ENCODE measurements at places on chromosomes 4 and X.

- DNase-seq = no peak
Observed at GRCh38 chrX:33307911-33308354, 96.6 kb upstream of the DMD start.

GRCh38 chr4:42683393-42683792 is 26.5 kb upstream of the ATP8A1 start:
- DNase-seq = no peak

- DNase-seq = no peak
Observed at GRCh38 chr4:185192059-185192458, 11.7 kb downstream of the CFAP97 start.

DNA sequence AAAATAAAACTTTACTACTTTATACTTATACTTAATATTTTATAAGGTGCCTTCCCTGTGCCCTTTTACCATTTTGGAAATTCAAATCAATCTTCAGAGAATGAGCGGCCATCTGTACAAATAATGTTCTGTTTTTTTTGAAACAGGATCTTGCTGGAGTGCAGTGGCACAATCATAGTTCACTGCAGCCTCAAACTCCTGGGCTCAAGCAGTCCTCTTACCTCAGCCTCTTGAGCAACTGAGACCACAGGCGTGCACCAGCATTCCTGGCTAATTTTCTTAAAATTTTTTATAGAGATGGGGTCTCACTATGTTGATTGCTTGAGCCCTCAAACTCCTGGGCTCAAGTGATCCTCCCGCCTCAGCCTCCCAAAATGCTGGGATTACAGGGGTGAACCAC is 53.5 kb downstream of the FAM114A1 start:
- no peak for DNase-seq

- no peak for DNase-seq
Observed at GRCh38 chrX:26376037-26376708, 160.2 kb downstream of the MAGEB5 start.

- DNase-seq = no peak
Observed at GRCh38 chr4:163613383-163613782, 118.9 kb downstream of the TMA16 start.

GRCh38 chr4:73230865-73231517 is 27.6 kb downstream of the ANKRD17 start:
- no peak for DNase-seq

GRCh38 chrX:13179100-13179499 is 134.7 kb upstream of the FAM9C start:
- no peak for DNase-seq

DNA sequence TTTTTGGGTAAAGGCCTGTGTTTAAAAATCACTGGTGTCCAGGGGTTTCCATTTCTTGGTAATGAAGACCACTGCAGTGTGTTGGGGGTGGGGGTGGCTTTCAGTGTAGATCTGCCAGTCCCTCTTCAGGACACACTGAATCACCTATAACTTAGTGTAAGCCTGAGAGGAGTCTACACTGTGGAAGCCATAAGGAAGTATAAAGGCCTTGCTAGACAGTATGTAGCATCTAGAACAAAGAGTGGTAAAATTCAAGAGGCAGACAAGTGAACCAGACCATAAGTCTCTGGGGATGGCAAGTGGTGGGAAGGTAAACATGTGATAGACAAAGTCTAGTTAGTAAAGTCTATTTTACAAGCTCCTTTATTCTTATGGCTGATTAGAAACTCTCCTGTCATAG is 191.8 kb downstream of the CCNG2 start:
- DNase-seq = no peak

- no peak for DNase-seq
Observed at GRCh38 chr4:56465599-56466295, 1.7 kb upstream of the SRP72 start.

GRCh38 chr4:11743976-11744375 is 315.3 kb upstream of the HS3ST1 start:
- no peak for DNase-seq

DNA sequence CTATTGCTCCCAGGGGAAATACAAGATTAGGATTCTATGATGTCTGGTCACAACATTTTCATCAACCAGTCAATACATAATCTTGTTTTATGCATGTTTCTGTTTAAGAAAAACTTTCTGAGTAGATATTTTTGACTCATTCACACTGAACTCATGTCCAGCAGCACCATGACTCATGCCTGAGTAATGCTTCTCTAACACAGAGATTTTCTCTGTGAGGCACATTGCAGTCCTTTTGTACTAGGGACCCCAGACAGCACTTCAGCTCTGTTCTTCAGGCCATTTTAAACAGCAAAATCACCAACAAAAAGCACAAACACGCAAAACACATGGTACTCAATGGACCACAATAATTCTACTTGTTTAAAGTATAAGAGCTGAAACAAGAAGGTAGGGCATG is 83.6 kb downstream of the MXRA5 start:
- DNase-seq = no peak

DNA sequence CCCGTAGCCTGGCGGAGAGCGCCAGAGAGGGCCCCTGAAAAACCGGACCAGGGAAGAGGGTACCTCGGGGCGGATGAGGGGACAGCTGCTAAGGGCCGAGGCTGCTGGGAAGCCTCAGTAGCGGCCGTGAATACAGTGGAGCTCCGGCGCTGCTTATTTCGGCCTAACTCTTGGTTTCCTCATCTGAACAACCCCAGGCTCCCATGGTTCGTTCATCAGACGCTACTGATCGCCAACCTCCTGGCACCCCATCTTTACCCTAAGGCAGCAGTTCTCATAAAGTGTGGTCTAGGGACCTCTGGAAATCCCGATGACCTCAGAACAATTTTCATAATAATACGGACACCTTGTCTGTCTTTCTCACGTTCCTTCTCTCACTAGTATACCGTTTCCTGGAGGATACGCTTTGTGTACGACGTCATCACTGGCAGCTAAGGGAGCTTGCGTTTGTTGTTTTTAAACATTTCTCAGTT is 645 bp upstream of the RAB28 start:
- DNase-seq = peak; percentile 11
